ENCODE measurements at places on chromosomes 7 and 10.

- H3K27me3 ChIP-seq: no peaks in the 10 kb centered on the region
- H3K4me1 ChIP-seq: no peaks in the 10 kb centered on the region
- no peak overlapping the region for H3K27ac ChIP-seq
- H3K36me3 ChIP-seq: no peaks in the 10 kb centered on the region
- DNase-seq: no peak
- no peak overlapping the region for H3K4me3 ChIP-seq
Measured at GRCh38 chr10:58701405-58702135, 188.9 kb downstream of the BICC1 start.

DNA sequence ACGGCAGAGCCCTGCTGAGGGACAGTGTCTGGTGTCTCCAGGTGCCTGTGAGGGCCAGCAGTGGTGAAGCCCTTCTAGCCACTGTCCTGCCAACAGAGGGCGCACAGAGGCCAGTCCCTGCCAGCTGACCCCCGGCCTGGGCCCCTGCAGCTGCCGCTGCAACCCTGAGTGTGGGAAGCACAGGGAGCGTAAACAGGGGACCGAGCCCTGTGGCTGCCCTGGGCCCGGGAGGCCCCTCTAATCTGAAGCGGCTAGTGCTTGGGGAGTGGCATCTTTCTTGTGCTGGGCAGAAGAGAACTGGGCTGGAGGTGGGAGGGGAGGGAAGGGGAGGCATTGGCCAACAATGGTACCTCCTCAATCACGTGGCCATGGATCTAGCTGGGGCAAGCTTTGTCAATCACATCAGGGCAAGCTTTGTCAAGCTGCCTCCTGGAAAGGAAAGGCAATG is 34.6 kb downstream of the TRIM8 start:
- DNase-seq: peak; percentile 77
- H3K27ac ChIP-seq: no peak overlapping the region
- H3K27me3 ChIP-seq: no peaks in the 10 kb centered on the region
- H3K4me1 ChIP-seq: peaks cover 29% of the 10 kb centered on the region
- no peaks in the 10 kb centered on the region for H3K36me3 ChIP-seq

- peaks cover 13% of the 10 kb centered on the region for H3K27me3 ChIP-seq
- no peaks in the 10 kb centered on the region for H3K4me1 ChIP-seq
- no peak overlapping the region for H3K4me3 ChIP-seq
- H3K27ac ChIP-seq: no peak overlapping the region
Measured at GRCh38 chr7:94333810-94334209, 60.9 kb upstream of the COL1A2 start.

DNA sequence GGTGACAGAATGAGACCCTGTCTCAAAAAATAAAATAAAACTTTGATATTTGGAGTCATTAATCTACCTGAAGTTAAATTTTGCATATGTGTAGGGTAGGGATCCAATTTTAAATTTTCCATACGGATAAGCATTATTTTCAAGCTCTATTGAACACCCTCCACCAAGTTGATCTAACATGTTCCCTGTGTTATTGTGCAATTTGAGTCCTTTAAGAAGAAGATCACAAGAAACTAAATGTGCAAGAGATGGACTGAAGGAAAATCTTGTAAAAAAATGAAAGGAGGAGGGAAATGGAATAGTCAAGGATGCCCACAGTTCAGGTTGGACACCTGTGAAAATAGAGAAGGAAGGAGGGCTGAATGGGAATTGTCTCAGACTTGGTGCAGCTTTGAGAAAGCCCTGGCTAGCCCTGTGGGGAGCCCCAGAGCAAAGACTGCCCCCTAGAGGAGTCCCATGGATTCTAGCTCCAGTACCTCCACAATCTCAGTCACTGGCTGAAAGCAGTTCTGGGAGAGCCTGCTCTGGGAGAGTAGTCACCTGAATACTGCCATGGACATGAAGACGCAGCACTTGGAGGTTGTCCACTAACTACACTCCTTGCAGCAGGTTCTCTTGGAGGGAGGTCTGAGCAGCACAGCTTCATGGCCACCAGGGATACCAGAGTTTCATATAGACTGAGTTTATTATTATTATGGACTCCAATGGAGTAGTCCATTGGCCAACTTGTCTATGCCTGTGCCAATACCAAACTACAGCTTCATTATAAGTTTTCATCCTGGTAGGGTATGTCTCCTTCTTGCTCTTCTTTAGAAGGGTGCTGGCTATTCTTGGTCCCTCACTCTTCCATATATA is 5.7 kb upstream of the TIAL1 start:
- DNase-seq: no peak
- H3K36me3 ChIP-seq: no peaks in the 10 kb centered on the region
- peaks cover 4% of the 10 kb centered on the region for H3K4me1 ChIP-seq
- H3K4me3 ChIP-seq: no peak overlapping the region

- H3K36me3 ChIP-seq: no peaks in the 10 kb centered on the region
- H3K27me3 ChIP-seq: peaks cover 15% of the 10 kb centered on the region
- no peak overlapping the region for H3K27ac ChIP-seq
- DNase-seq: no peak
- no peaks in the 10 kb centered on the region for H3K4me1 ChIP-seq
- H3K4me3 ChIP-seq: no peak overlapping the region
Measured at GRCh38 chr10:6741541-6741941, 161.5 kb upstream of the PRKCQ start.

DNA sequence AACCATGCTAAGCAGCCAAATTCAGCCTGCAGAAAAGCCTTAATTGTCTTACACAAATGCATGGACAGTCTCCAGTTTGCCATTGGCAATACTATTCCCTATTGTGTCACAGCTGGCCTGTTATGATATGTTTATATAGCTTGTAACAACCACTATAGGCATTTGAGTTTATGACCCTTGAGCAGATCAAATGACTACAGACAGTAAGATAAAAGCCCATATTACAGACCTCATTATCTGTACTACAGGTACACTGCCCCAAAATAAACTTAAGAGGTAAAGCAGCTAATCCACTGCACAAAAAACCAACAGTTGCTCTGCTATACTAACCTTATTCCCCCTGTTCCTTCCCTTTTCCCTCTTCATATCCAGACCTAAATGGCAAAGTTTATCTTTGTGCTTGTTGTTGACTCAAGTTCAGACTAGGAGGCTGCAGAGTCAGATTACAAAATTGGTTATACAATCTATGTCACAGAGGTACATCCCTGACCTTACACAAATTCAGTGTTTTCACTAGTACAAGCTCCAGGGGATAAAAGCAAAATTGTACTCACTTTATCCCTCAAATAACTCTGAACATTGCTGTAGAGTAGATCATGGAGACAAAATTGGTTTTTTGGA is 218.4 kb downstream of the GRM8 start:
- peaks cover 5% of the 10 kb centered on the region for H3K27me3 ChIP-seq
- H3K27ac ChIP-seq: no peak overlapping the region
- no peaks in the 10 kb centered on the region for H3K4me1 ChIP-seq
- no peak overlapping the region for H3K4me3 ChIP-seq
- DNase-seq: no peak

DNA sequence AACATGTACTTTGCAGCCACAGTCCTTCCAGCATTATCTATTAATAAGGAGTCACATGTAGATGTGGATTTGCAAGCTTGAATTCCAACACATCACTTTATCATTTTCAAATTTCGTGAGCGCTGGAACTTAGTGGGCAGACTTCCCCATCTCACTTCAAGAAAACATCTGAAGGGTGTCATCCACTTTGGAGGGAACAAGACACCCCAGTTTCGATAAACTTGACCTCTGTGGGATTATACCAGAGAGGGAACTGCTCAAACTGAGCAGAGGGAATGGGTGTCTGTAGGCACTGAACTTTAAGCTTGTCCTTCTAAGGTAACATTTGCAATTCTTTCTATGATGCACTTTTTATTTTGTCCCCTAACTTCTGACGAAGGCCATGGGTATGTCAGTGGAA is 27.5 kb downstream of the ADRB1 start:
- peaks cover 19% of the 10 kb centered on the region for H3K4me1 ChIP-seq
- H3K36me3 ChIP-seq: no peaks in the 10 kb centered on the region
- H3K4me3 ChIP-seq: no peak overlapping the region

GRCh38 chr10:93701866-93702209 is 554 bp downstream of the FRA10AC1 start:
- peaks cover under 1% of the 10 kb centered on the region for H3K27me3 ChIP-seq
- H3K4me3 ChIP-seq: no peak overlapping the region
- no peak for DNase-seq
- no peak overlapping the region for H3K27ac ChIP-seq
- peaks cover 8% of the 10 kb centered on the region for H3K36me3 ChIP-seq
